ENCODE measurements at places on chromosomes 1 and 21.
A peak's percentile ranks its signal among the peaks of the same experiment; 100 is the strongest.

DNA sequence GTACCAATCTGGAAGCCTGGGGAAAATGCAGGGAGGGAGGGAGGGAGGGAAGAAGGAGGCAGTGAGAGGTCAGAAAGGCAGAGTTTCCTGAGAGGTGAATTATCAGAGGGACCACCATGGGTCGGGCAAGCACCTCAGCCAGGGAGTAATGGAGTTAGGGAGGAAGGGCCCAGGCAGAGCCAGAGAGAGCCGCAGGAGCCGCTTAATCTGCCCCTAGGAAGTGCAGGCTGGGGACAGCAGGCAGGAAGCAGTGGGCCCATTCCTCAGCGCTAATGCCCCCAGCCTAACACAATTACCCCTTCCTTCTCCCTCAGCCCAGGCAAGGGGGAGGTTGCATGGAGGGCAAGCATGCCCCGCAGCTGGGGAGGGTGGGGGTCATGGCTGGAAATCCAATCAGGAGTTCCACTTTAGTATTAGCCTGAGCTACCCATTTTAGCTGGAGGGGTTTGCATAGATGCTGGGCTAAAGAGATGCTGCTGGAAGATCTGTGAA is 109.0 kb downstream of the TMEM53 start:
- DNase-seq: no peak

DNA sequence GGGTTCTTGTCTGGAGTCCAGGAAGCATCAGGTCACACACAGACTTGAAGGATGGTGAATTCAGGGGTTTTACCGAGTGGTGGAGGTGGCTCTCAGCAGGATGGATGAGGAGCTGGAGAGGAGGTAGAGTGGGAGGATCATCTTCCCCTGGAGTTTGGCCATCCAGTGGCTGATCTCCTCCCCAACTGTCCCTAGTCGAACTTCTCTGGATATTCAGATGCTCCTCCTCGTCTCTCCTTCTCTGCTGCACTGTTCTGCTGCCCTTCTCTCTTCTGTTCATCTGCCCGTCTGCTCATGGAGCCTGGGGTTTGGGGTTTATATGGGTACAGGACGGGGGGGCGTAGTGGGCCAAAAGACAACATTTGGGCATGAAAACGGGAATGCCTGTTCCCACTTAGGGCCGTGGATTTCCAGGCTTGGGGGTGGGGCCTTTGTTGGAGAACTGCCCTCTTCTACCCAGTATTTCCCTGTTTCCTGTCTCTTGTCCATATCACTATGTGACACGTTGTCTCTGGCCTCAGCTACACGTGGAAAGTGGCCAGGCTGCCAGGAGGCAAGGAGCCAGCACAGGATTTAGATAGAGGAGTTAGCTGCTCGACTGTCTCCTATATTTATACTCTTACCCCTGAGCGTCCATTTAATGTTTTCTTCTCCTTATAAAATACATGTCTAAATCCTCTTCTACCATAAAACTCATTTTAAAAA is 76.7 kb downstream of the SIPA1L2 start:
- DNase-seq: no peak

DNA sequence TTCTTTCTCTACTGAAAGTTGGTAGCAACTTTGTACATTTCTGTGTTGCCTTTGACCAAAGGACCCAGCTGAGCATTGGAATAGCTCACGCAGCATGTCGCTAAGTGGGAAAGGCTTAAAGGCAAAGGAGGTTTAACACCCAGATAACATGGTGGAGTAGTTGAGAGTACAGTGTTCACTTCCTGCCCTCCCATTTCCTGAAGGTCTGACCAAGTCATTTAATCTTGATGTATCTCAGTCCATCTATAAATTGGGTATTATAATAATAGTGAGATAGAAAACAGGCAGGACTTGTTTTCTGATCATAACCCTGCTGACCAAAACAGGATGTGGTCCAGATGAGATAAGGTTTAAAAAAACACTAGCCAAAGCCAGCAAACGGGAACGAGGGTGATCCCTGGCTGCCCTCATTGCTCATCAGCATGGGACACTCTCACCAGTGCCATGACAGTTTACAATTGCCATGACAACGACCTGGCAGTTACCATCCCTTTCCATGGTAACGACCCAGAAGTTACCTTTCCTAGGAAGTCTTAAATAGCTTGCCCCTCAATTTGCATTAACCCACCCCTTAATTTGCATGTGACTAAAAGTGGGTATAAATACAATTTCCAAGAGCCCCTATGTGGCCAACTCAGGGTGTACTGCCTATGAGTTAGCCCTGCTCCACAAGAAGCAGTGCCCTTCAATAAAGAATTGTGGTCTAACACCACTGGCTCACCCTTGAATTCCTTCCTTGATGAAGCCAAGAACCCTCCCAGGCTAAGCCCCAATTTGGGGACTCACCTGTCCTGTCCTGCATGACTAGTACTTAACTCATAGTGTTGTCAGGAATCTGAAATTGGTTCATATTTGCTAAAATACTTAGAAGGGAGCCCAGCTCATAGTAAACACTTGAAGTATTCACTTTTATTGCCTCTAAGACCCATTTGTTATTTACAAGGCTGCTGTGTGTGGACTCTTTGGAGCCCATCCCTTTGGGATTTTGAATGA is 28.4 kb upstream of the FHAD1 start:
- DNase-seq: peak; percentile 3

GRCh38 chr21:44866780-44867179 is 6.7 kb downstream of the PTTG1IP start:
- DNase-seq: no peak
